ENCODE measurements at places on chromosomes 5 and 9.
A peak's percentile ranks its signal among the peaks of the same experiment; 100 is the strongest.

DNA sequence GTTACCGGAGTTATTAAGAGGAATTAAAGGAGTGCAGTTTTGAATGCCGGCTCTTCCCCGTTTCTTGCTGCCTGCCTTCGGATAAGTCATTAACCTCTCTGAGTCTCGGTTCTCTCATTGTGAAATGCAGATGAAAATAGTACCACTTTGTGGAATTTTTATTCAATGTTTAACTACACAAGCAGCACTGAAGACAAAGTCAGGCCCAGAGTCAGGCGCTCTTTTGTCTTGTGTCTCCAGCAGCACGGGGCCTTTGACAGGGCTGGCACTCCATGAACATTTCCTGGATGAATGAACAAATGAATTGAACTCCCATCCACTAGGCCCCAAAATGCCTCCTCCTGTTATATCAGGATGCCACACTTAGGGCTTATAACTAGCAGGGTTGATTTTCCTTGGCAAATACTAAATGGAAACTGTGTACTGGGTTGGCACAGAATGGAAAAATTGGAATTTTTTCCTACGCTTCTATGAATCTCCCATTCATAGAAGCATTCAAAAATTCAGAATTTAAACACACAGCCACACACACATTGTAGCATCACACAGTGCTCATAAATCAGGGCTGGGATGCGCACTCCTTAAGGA lies 332.8 kb downstream of the MLLT3 start:
- no peak for DNase-seq

DNA sequence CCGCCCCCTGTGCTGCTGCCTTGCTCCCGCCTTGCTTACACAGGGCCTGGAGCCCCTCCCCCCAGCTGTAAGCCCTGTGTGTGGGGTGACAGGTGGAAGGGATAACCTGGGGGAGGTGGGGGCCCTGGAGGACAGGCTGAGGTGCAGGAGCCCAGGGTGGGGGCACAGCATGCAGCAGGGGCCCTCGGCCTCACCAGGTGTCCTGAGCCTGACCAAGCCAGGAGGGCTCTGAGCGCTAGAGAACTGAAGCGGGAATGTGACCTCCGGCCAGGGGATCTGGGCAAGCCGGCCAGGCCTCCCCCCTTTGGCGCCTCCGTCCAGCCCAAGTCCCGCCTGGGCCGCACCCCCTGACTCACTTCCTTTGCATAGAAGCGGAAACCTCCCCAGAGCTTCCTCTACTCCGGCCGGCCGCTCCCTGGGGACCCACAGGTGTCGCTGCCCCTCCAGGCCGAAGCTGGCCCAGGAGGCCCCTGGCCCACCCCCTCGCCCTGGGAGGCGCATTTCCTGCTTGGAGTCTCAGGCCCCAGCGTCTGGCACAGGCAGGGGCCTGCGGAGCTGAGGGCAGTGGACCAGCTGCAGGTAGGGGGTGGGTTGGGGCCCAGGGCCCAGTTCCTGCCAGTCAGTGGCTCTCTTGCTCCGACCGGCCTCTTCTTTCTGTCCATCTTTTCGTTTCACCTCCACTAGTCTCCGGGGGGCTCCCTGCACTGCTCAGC lies at the start of gene TOR4A:
TOR4A (plus strand) TSS at position 398 of the 713 bp plus-strand sequence. CDS start 964 bp downstream, outside the sequence.
- DNase-seq, result peak; percentile 95

DNA sequence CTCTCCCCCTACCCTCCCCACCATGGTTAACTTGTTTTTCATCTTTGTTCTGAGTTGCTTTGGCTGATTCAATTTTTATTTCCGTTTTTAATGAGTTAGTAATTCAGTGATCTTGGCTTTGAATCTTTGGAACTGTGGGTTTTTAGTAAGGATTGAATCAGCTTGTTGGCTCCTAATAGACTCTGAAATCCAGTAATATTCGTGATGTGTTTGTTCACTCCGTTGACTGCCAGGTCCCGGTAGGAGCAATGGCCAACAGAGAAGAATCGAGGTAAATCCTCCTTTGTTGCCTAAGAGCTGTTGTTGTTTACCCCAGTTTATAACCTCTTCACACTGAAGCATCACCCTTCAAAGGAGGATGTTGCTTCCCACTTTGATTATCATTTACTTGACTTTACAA lies 92.7 kb downstream of the PCSK1 start:
- no peak for DNase-seq

DNA sequence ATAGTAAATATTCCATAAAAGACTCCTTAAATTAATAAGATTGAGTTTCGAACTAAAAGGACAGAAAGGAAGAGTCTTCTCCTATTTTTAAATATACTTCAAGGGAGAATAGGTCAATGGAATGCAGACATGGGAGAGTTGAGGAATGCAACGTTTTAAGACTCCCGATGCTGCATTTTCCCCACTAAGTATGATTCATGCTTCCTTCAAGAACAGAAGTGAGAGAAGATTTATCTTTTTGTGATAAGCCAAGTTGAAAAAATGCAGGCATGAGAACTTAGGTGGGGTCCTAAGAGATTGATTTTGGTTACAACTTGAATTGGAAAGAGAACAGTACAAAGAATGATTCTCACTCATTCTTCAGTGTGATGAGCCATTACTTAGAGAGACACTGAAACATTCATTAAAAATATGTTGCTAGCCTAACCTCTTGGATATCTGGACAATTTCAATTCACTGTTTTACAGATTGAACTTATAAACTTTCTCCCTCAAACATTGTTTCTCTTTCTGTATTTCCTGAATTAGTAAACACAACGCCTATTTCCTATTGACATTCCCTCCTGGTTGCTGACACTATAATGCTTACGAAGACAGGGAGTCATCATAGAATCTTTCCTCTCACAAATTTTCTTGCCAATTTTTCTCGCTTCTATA lies 1666.1 kb upstream of the WWC1 start:
- no peak for DNase-seq

DNA sequence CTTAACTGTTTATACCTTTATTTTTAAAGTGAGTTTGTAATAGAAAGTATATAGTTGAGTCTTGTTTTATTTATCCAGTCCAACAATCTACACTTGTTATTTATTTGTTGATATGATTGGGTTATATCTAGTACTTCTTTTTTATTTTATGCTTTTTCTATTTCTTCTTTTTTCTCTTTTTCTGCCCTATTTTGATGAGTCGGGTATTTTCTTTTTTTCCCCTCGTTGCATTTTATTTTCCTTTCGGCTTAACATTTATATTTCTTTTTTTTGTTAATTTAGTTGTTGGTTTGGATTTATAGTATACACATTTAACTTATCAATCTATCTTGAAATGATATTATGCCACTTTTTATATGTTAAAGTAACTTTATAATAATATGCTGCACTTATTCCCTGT lies 111.7 kb upstream of the IZUMO3 start:
- DNase-seq, result no peak

GRCh38 chr9:131019388-131020239 lies 10.6 kb downstream of the LAMC3 start:
- no peak for DNase-seq

DNA sequence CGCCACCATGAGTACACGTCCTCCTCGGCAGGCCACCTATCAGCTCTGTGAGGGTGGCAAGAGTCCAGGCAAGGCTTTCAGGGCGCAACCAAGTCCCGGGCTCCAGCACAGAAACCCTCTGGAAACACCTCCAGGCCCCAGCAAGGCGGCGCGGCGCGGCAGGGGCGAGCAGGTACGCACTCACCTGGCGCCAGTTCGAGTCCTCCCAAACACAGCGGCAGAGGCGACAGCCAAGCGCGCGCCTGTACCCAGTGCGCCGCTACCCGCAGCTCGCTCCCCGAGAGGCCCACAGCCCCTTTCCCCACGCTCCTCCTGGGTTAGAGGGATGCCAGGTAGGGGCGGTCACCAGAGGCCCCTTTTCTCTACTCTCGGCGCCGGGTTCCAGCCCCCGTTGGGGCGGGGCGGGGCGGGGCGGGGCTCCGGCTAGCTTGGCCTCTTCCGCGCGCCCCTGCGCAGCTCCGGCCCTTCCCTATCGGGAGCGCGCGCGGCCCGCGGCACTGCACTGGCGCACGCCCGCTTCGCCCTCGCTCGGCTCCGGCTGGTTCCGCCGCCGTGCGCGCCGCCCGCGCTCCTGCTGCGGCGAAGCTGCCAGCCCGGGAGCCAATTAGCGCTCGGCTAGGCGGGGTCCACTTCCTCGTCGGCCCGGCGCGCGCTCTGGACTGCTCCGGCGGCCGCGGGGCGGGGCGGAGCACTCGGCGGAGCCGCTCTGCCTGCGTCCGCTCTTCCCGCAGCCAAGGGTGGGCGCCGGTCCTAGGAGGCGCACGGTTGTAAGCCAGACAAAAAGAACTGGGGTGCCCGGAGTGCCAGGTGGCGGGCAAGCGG lies at the start of the genes NMRK1 and OSTF1:
NMRK1 (minus strand) TSS at position 332 of the 822 bp plus-strand sequence. CDS start 5,040 bp downstream, outside the sequence.
OSTF1 (plus strand) TSS at position 691 of the 822 bp plus-strand sequence. CDS start 179 bp downstream, outside the sequence.
- DNase-seq, result peak; percentile 98

- DNase-seq, result no peak
Observed at GRCh38 chr5:157350939-157351801, 85.2 kb downstream of the CYFIP2 start.

GRCh38 chr5:57932761-57933160 lies 450.1 kb upstream of the ACTBL2 start:
- DNase-seq, result no peak

DNA sequence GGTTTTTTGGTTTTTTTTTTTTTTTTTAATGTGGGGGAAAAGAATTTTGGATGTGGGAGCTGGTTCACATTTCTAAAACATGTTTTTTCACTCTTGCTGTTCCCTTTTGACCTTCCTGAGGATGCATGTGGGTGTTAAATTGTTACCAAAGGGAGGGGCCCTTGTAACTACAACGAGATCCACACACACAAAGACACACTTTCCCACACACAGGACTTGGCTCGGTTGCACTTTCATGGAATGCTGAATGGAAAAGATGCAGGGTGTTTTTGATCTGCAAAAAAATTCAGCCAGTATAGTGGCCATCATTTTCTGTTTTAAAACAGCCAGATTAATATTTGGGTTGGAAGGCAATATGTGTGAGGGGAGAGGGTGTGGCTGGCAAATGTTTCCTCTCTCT lies 576.9 kb downstream of the EBF1 start:
- no peak for DNase-seq

DNA sequence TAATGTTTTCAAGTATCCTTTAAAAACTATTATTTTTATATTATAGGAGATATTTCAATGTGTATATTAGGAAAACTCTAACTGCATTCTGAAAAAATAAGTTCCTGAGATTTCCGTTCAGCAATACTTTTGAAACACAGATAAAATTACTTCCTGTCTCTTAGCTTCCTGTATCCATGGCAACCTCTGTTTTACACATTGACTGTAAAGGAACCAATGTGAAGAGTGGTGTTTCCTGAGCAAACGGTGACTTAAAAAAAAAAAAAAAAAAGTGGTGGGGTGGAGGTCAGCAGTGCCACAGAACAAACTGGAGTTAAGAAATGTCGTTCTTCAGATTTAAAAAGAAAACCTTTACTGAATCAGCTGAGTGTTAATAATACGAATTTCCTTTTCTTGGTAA lies at the start of gene LRRC70:
LRRC70 (plus strand) TSS at position 280 of the 400 bp plus-strand sequence. CDS start 620 bp downstream, outside the sequence.
- DNase-seq, result peak; percentile 97

DNA sequence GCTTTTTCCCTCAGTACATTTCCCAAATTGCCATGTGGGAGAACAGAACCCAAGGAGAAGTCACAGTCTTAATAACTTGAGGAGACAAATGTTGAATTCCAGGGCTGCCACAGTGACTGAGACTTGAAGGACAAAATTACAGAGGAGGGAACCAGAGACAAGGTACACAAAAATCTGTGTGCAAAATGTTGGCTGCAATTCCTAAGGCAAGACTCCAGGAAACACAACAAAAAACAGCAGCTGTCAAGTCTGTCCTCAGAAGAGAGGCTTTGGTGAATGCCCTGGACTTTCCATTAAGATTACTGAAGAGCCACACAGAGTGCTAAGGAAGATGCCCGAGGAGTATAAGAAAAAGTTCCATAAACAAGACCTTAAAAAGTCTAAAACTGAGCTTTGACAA lies 21.1 kb downstream of the AP3B1 start:
- no peak for DNase-seq

DNA sequence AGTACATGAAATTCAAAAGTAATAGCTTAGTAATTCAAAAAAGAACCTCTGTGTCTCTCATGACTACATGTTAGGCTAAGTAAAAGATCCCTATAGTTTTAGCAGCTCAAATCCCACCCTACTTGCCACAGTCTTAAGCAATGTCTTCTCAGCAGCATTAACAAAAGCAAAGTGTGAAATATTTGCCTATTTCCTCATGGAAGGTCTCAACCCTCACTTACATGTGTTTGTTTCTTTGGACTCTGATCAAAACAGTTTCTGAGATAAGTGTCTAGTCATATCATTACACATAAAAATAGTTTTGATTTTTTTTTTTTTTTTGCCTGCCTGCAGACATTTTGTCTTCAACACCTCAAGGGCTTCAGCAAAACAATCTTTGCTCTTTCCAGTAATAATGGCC lies 310.5 kb downstream of the CETN3 start:
- DNase-seq, result no peak

- no peak for DNase-seq
Observed at GRCh38 chr5:78562001-78562400, 86.6 kb downstream of the LHFPL2 start.

DNA sequence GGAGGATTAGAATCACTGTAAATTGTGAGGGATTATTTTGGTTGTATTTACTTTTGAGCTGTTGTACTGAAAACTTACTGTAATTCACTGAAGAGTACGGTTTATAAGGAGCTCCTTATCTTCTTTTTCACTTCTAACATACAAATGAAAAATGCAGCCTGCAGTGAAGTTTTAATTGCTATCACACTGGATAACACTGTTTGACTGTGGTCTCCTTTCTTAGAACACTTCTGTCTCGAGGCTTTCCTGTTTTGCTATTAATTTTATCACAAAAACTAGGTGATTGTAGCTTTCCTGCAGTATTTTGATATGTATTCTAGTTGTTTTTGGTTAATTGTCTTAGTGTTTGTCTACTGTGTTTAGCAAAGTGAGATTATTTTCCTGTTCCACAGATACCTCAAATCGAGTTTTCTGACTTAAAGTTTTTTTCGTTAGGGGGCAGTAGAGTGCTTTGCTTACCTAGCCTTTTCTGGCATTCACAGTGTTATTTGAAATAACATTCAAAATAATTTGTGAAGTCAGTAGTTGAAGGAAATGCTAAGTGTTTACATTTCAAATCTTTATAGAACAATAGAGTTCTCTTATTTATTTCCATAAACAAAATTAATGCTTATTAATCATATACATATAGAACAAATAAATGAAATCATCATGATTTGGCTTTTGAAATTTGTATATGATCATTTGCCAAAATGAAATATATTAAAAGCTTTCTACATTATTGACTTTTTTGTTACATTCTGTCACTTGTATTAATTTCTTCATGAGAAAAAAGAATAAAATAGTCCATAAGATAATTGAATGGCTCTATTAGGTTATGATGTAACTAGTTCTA lies 52.9 kb downstream of the COMMD10 start:
- DNase-seq, result peak; percentile 84

GRCh38 chr9:98786750-98787510 lies 9.4 kb downstream of the ANKS6 start:
- DNase-seq, result no peak

DNA sequence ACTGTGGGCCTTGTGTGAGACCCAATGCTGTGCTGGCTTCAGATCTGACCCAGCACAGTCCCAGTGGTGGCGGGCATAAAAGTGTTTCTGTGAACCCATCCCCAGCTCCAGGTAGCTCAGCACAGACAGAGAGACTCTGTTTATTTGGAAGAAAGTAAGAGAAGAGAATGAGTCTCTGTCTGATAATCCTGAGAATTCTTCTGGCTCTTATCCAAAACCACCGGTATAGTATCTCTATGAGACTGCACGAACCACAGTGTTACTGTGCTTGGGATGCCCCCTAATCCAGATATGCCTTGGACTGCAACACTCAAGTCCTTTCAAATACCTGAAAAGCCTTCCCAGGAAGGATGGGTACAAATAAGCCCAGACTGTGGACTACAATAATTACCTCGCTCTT lies 1660.8 kb upstream of the ACO1 start:
- DNase-seq, result no peak

GRCh38 chr9:134968011-134968822 lies 50.5 kb upstream of the FCN1 start:
- DNase-seq, result no peak

- no peak for DNase-seq
Observed at GRCh38 chr5:113488645-113489184, 462 bp upstream of the MCC start.

Data from hematopoietic multipotent progenitor cell treated with erythropoietin and hydrocortisone succinate and interleukin-3 and kit ligand, for 4 days (in vitro differentiated cells).